ENCODE measurements at places on chromosomes 2 and 18.

GRCh38 chr18:63562284-63562683 is 20.1 kb downstream of the SERPINB12 start:
- DNase-seq = no peak

DNA sequence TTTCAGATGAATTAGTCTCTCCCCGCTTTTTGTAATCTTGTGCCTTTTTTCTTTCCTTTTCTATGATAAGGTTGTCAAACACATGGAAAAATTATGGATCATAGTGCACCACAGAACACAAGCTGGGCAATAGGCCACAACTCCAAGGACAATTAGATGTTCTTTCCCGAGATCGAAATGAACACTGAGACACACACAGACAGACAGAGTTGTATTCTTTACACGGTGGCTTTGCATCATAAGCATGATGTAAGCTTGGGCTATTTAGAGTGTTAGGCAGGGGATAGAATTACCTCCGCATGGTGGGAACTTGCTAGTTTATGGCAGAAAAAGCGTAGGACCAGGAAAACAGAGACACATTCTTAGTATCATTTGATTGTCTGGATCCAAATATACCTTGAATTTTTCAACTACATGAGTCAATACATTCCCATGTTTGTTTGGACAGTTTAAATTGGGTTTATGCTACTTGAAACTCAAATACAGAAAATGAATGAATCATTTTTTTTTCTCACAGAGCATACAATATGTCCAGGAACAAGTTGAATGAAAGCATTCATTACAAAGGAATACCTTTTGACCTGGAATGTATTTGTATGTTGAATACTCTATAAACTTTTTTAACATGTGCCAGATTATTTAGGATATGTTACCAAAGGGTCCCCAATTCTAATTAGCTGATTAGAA is 1611.5 kb upstream of the TMEFF2 start:
- DNase-seq = peak; percentile 31

GRCh38 chr2:143823296-143823695 is 694.1 kb downstream of the ARHGAP15 start:
- no peak for DNase-seq

GRCh38 chr2:85522090-85522647 is 16.8 kb upstream of the MAT2A start:
- DNase-seq = no peak

DNA sequence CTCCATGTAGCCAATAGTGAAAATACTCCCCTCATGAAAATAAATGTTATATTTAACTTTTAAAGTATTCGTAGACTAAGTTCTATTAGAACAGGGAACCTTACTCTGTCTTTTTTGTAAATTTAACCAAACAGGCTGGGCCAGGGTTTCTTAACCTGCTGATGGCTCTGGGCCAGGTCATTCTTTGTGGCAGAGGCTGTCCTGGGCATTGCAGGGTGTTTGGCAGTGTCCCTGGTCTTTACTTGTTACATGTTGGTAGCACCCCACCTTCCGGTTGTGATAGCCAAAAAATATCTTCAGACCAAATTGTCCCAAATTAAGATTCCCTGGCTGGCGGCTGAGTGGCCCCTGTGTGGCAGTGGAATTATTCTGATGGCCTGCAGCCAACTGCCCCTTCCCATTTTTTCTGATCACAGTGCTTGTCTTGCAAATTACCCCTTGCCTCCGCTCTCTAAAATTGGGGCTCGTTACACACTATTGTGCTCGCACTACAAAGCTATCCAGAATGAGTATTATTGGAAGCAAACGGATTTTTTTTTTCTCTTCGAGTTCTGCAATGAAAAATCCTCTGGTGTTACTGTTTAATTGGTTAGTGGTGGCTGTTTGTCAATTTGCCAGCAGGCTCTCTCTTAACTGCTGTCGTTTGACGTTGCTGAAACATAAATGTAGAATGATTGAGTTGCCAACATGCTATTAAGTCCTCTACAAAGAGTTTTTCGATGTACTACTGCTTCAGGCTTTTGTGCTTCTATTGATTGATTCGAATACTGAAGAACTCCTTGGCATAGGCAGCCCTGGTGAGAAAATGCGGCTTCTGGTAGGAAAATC is 216.9 kb downstream of the SH3RF3 start:
- DNase-seq = no peak

- no peak for DNase-seq
Measured at GRCh38 chr2:146801886-146802285, 1042.9 kb upstream of the ACVR2A start.

DNA sequence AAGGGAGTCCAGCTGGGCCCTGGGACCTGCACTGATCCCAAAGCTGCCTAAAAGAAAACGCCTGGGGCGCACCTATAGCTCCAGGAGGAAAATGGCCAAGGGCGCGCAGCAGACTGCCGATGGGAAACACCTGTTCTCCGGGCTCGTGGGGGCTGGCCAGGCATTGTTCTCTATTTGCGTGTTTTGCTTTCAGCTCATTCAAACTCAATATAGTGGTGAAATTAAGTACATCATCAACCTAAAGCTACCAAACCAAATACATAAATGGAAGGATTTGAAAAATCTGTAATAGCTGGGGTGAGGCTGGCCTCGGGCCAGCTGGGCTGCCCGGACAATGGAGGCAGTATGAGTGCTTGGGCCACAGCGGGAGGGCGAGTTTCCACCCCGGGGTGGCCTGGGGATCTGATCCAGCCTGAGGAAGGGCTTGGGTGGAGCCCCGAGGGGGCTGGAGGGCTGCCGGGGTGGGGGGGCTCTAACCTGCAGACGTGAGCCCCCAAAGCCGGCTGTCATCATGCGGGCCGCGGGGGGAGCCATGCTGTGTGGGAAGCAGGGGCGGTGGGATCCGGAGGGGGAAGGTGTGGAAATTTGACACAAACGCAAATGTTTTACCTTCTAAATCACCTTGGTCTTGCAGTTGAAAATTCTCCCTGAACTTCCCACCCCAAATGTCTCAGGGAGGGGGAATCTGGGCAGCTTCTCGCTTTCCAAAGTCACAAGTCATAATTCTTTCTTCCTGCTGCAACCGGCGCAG is 77.6 kb downstream of the ASB1 start:
- no peak for DNase-seq

DNA sequence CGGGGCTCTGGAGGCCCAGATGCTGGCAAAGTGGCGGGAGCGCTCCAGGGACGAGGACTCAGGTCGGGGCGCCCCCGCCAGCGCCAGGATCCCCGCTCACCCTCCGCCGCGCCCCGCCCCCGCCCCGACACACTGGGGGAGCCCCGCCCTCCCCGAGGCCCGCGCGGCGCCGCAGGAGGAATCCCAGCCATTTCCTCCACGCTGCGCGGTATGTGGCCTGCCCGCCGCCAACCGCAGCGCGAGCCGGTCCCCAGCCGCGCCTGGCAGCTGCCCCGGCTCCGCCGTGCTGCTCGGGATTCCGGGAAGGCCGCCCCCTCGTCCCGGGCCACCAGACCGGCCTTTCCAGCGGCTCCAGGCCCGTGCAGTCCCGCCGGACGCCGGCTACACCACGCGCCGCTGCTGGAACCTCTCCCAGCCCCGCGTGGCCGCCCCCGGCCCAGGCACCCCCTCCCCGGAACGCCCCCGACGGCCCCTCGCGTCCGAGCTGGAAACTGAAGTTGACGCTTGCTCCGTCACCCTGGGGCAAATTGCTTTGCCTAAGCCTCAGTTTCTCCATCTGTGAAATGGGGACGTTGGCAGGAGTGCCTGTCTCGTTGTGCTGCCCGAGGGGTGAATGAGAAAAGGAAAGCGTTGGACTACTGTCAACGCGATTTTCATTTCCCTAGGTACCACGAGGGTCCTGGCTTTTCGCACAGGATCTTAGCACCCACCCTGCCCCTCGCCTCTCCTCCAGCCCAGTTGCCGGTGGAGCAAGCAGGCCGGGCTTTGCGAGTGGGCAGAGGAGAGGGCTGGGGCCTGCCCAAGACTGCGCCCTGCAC is 53.6 kb downstream of the PKDCC start:
- DNase-seq = peak; percentile 90

- DNase-seq = no peak
Measured at GRCh38 chr2:11889101-11889850, 142.8 kb downstream of the LPIN1 start.

DNA sequence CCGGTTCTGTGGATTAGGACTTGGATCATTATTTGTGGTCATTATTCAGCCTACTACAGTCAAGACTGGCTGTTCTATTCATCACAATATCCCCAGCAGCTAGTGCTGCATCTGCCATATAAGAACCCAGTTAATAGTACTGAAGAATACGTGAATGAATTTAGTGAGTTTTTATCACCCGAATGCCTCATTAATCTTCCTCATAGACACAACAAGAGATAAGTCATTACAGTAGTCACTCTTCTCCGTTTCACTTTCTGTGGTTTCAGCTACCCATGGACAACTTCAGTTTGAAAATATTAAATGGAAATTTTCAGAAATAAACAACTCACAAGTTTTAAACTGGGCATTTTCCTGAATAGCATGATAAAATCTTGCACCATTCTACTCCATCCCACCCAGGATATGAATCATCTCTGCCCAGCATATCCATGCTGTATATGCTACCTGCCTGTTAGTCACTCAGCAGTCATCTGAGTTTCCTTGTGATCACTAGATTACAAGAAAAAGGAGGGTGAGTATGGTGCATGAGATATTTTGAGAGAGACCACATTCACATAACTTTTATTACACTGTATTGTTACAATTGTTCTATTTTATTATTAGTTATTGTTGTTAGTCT is 363.7 kb upstream of the CHAC2 start:
- peak; percentile 63 for DNase-seq

DNA sequence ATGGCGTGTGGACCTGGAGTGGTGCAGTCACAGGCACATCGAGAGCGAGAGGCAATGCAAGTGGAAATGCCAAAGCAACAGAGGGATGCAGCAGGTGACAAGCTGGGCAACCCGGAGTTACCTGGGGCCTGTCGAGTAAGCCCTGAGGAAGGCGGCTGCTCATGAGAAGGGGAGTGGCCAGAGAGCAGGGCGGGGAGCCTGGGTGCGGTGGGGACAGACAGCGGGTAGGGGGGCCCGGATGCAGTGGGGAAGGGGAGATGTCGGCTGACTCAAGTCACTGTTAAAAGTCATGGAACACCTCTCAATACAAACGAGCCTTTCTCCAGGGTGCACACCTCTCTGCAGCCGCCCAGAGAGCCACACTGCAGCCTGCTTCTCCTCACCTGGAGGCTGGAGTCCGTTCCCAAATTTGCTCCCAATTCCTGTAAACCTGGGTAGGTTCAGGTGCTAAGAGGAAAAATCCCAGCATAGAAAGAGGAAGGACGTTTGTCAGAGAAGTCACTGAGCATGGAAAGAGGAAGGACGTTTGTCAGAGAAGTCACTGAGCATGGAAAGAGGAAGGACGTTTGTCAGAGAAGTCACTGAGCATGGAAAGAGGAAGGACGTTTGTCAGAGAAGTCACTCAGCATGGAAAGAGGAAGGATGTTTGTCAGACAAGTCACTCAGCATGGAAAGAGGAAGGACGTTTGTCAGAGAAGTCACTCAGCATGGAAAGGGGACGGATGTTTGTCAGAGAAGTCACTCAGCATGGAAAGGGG is 71.7 kb upstream of the TWIST2 start:
- DNase-seq = no peak

GRCh38 chr2:121955426-121955825 is 200.0 kb downstream of the TSN start:
- no peak for DNase-seq

- DNase-seq = peak; percentile 30
Measured at GRCh38 chr2:179991344-179991743, 15.8 kb downstream of the CWC22 start.

DNA sequence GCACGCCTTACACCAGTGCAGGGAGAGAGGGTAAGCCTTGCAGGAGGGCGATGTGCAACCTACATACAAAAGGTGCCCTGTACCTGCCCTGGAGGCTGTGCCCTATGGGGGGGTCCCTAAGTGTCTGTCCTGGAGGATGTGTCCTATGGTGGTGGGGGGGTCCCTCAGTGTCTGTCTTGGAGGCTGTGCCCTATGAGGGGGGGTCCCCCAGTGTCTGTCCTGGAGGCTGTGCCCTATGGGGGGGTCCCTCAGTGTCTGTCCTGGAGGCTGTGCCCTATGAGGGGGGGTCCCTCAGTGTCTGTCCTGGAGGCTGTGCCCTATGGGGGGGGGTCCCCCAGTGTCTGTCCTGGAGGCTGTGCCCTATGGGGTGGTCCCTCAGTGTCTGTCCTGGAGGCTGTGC is 216.6 kb downstream of the HDAC4 start:
- no peak for DNase-seq

GRCh38 chr18:68507781-68508180 is 207.1 kb downstream of the TMX3 start:
- peak; percentile 27 for DNase-seq

DNA sequence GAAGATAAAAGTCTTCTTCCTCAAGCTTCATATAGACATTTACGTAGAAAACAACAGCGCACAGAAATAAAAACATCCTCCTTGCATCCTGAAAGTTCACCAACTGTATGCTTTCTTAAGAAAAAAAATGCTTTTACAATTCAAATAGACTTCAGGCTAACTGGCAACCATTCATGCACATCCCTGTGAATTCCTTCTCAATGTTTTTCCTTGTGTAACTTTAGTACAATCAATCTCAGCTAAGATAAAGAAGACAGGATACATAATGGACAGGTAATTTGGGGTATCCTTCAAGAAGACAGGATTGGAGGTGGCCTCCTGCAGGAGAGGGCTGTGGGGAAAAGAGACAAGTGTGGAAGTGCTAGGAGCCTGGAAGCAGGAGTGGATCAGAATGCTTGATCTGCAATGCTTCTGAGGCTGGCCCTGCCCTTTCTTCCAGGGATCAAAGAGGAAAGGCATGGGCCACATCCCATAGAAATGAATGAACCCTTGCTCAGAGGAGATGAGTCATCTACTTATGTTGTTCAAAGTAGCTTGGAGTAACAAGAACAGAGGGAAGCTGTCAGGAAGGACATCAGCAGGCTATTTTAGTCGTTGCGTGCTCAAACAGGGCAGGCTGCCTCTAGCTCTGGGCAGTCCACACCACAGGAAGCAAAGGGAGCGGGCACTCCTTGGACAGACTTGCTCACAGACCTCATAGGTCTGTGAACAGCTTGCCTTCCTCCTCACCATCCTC is 126.6 kb downstream of the TMEM131 start:
- DNase-seq = peak; percentile 84

- no peak for DNase-seq
Measured at GRCh38 chr18:36191286-36191685, 4.0 kb downstream of the MOCOS start.

DNA sequence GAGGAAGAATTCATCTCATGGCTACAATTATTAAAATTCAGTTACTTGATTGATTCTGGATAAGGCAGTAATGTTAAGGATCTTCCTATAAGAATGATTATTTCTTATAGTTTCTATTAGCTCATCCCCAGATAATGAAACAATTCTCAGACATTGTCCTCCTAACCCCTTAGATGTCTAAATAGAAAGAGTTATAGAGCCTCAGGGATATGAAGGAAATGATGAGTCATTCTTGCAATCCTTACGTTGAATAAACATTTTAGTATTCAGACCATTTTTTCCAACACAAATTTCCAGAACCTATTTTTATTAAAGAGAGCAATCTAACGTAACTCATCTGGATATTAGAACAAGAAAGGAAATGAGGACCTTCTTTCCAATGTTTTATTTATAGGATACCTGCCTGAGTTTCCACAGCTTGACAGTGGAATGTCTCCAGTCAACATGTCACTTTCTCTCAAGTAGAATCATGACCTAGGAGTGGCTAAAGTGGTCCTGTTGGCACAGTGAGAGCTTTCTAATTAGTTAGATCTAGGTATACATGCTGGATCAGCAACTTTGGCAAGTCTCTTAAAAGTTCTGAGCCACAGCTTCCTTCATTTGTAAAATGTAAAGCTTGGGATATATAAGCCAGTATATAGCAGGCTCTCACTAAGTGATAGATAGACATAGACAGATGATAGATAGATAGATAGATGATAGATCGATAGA is 88.0 kb upstream of the RAB27B start:
- DNase-seq = peak; percentile 79
